Left cardiac atrium (tissue), 4 donors: ENCODE measurements at places on chromosomes 5 and 9.
A peak's percentile ranks its signal among the peaks of the same experiment; 100 is the strongest.

DNA sequence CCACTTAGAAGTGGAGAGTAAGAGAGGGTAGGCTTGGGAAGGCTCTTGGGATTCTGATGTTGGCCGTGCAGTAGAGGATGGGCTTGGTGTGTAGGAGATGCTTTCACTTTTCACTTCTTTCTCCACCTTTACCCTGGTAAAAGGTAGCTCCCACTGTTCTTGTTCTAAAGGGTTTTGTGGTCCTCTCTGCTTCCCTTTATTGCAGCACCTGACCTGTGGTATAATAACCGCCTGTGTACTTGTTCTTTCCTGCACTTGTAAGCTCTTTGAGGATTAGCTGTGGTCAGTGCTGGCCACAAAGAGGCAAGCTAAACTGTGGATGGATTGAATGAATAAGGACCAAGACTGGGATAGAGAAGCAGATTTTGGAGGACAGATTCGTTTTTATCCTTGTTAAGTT lies 25.2 kb downstream of the KDM4C start:
- DNase-seq, result no peak

DNA sequence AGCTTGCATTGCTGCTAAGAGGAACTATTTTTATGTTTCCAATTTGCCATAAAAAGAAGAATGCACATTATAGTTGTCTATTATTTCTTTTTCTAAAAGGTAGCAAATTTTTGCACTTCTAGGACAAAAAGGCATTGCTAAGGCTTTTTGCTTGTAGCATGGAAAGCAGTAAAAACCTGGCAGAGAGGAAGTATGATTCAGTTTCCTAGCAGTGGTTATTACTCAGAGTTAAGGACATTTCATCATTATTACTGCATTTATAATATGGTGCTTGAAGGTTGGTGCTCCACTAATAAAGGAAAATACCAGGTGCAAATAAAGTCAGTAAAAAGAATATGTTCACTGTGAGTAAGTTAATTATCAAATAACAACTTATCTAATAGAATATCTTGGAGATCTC lies 179.8 kb upstream of the PLPPR1 start:
- DNase-seq, result no peak

- DNase-seq, result no peak
Observed at GRCh38 chr5:26569929-26570258, 468.5 kb downstream of the CDH9 start.

DNA sequence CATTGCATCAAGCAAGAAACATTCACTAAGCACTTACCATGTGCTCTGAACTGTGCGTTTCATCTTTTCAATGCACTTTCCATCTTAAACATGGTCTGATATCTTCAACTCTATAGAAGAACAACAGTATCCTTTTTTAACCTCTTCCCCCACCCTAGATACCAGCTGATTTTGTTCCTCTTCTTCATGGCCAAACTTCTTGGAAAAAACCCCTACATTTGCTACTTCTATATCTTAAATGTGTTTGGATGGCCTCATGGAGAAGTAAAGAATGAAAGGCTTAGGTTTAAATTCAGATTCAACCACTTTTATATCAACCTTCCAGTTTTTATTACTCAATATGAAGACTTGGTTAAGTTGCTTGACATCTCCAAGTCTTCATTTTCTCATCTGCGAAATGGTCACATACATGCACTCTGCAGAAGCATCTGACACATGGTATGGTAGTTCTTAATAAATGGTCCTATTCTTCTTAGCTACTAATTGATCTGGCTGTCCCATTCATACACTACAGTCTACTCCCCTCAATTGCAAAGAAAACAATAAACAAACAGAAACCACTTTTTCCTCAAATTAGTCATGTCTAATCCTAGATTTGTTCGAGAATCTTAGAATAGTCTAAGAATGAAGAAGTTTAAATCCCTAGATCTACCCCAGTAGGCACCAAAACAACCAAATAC lies 59.4 kb downstream of the FYB1 start:
- no peak for DNase-seq

GRCh38 chr5:100706776-100707175 lies 171.6 kb downstream of the FAM174A start:
- no peak for DNase-seq

DNA sequence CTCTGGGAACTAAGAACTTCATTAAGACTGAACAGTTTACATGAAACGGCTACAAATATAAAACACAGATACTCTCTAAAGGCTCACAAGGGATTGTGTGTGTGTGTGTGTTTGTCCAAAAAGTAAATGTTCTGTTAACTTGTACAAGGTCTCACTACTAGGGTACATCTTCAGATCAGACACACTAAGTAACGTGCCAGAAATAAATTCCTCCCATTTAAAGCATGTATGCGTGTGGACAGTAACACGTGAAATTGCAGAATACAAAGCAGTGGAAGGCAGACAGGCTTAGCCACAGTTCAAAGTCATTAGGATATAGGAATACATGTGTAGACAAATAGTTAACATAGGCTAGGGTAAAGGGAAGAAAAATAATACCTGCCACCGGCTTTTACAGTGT lies 1.8 kb downstream of the BNC2 start:
- no peak for DNase-seq

DNA sequence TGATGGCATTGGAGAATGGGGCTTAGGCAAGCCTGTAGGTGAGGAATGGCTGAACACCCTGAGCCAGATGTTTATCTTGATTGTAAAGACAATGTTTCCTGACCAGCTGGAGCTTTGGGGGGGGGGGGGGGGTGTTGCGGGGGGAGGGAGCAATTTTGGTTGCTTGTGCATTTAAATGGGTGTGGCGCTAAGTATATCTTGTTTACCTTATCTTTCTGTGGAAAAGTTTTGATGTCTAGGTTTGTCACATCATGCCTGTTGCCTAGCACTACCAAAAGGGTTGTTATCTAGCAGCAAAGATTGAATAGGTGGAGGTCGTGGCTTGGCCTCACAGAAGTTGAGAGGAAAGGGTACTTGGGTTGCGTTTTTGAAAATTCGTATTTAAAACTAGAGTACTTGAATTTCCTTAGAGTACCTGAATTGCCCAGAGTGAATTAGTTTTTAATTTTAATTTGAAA lies 1.3 kb downstream of the SMAD5 start:
- DNase-seq, result no peak

DNA sequence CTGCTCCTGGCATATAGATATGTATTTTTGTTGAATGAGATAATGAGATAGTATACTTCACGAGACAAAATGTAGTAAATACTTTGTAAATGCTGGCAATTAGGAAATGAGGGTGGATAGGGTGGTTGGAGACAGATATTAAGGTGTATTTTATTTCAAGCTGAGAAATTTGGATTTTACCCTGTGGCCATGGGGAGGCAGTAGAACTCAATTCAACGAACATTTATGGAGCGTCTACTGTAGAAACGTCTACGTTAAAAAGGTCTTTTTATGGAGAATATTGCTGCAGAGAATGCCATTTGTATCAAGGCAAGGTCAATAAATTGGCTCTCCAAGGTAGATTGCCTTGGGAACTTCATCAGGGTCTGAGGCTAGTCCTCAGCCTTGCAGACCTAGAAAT lies 21.5 kb upstream of the RALGPS1 start:
- DNase-seq, result no peak

GRCh38 chr9:74444369-74444768 lies 52.8 kb upstream of the RORB start:
- DNase-seq, result no peak

- DNase-seq, result no peak
Observed at GRCh38 chr9:95443301-95443700, 73.5 kb downstream of the PTCH1 start.

DNA sequence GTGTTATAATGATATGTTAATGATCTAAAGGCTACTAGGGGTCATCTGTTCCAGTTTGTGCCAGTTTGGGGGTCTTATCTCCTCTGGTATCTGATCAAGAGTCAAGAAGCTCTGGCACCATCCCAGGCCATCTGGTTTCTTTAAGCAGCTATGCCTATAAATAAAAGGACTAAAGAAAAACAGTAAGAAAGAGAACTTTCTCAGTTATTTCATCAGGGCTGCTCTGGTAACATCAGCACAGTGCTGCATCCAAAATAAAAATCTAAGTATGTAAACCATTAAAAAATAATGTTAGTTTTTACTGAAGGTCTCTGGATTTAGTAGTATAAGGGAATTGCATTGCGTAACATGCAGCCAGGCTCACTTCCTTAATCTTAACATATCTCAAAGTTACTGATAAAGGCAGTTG lies 185.0 kb downstream of the NR2F1-AS1 start:
- no peak for DNase-seq

DNA sequence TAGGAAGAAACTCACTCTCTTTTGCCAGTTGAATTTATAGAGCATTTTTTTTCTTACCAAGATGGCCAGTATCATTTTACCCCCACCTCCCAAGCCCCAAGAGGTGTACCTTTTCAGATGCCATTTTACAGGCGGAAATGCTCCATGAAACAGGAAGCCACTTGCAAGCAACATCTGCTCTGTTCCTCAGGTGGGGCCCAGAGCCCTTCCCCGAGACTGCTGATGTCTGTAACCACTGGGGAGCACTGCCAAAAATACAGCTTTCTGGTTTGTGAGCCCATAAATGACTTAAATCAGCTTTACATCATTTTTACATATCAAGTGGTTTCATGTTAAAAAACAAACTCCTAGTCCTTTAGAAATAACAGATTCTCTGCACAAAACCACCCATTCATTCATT lies 42.9 kb upstream of the GARNL3 start:
- no peak for DNase-seq

- DNase-seq, result no peak
Observed at GRCh38 chr5:99033014-99033900, 104.5 kb upstream of the CHD1 start.

DNA sequence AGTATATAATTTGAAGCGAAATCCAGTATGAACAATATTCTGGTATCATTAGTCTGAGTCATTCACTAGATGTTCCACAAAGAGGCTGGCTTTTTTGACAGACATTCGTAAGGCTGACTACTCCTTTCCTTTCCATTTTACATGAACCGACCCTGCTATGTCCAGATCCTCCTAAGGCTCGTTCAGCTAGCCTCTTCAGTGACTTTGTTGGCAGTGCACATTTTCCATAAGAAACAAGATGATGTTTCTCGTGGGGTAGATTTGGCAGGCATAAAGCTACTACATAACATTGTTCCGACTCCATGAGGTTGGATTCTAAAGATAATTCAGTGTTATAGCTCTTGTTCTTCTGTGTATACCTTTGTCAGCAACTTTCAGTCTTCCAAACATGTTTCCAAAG lies 49.0 kb downstream of the ZNF462 start:
- DNase-seq, result no peak

- DNase-seq, result no peak
Observed at GRCh38 chr5:137348759-137349158, 150.4 kb downstream of the SPOCK1 start.

DNA sequence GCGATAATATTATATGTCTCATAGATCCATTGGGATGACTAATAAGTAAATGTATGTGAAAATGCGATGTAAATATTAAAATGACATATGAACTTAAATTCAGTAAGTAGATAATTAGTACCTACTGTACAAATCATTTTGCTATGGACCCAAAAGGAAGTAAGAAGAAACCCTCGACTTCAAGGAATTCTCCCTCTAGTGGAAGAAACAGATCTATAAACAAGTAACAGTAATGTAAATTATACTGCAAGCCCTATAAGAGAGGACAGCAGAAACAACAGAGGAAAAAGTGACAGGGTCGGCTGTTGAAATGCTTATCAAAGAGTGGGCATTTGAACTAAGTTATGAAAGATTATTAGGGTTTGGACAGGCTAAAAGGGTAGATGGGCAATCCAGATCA lies 320.3 kb downstream of the DMAC1 start:
- DNase-seq, result no peak

GRCh38 chr5:10288592-10289219 lies 19.0 kb downstream of the CMBL start:
- DNase-seq, result peak; percentile 57

- no peak for DNase-seq
Observed at GRCh38 chr5:26763215-26763614, 275.2 kb downstream of the CDH9 start.

- no peak for DNase-seq
Observed at GRCh38 chr9:2120926-2121689, 106.0 kb downstream of the SMARCA2 start.
